ENCODE measurements at places on chromosomes 12 and 14. TPM values are rescaled to one million over a fixed set of nuclear protein-coding genes. Genes with fewer than 3 reads are reported as not detected.
A peak's percentile ranks its signal among the peaks of the same experiment; 100 is the strongest.

Gene CLEC6A
- total RNA-seq: not detected

DNA sequence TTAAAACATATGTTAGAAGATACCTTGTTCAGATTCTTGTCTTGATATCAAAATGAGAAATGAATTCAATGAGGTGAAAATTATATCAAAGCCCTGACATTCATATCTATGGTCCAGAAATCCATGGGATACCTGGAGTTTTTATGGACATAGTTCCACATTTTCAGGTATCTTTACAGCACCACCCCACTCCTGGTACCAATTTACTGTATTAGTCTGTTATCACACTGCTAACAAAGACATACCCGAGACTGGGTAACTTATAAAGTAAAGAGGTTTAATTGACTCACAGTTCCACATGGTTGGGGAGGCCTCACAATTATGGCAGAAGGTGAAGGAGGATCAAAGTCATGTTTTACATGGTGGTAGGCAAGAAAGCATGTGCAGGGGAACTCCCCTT lies 361.5 kb downstream of the PRKD1 start:
- no peak for DNase-seq

GRCh38 chr14:104682107-104682593 lies 7.3 kb upstream of the INF2 start:
- DNase-seq: no peak

- DNase-seq: no peak
Observed at GRCh38 chr12:44317651-44318126, 481.8 kb downstream of the TMEM117 start.

Gene RAD9B
- 0.74 TPM for total RNA-seq

DNA sequence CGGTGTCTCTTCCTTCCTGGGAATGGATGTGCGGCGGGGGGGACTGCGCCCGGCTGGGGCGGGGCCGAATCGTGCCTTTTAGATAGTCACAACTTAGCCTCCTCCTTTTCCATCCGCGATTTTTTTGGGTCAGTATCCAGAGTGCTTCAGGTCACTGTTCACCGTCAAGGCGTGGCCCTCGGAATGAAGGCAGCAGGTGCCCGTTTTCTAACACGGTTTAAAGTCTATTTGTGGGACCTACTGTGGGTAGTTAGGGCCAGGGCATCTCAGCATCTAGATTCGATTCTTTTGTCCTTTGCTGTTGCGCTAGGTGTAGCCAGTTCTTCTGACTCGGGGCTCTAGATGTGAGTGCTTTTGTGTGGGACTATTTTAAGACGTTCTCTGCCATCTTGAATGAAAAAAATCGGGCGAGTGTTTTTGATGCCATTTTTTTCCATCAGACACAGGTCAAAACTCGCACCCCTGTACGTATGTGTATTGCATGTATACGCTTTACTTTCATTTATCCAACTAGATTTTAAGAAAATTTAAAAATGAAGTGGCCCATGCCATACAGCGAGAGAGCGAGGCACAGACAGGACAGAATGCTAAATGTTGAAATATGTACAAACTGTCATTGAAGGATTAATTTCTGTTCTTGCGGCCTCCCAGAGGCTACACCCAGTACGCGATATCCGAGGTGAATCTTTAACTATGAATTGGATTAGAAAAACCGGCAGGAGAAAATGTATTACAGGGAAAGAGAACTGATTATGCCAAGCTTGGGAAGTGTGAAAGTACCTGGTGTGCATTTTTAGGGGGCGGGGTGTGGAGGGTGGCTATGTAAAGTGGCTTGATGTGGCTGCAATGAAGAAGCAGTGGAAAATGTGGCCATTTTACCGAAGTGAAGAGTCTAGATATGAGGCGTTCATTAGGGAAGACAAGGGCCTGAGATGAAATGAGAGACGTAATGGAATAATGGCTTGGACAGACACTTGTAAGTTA lies 835 bp downstream of the VEZT start:
- peak; percentile 61 for DNase-seq

Gene LRRIQ1
- not detected for total RNA-seq

- DNase-seq: no peak
Observed at GRCh38 chr12:30197392-30198057, 413.8 kb upstream of the TMTC1 start.

DNA sequence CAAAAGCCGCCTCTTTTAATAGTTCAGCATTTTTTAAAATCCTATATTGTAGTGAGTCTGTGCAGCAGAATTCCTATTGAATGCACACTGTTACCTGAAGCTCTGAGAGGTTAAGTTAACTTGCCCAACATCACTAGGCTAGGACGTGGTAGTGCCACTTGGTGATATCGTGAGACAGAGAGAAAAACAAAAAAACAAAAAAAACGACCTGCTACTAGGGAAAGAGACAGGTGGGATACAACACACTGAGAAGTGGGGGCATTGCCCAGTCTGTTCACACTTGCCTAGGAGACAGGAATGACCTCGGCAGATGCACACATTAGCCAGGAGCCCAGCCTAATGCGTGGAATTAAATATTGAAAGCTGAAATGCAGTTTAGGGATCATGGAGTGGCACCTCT lies 129.7 kb upstream of the CCND2 start:
- DNase-seq: no peak

DNA sequence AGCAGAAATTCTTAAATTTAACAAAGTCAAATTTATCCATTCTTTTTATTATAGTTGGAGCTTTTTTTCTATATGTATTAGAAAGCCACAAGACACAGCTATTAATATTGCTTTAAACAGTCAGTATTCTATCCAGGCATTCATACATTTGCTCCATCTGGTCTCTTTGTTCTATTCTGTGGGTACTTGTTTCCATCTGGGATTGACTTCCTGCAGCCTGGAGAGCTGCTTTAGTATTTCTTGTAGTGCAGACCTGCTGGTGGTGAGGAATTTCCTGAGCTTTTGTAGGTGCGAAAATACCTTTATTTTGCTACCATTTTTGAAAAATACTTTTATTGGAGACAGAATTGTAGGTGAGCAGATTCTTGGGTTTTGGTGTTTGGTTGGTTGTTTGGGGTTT lies 29.0 kb downstream of the CCDC60 start:
- no peak for DNase-seq

Gene RESF1
- 90.9 TPM for total RNA-seq

Measured in CD8-positive, alpha-beta memory T cell (primary cell).